NCI-H146 (cell line): ENCODE measurements at places on chromosomes 4 and X.

GRCh38 chrX:134725103-134725690, 66.9 kb upstream of the PLAC1 start:
- no peak for DNase-seq

- no peak for DNase-seq
Observed at GRCh38 chr4:107312366-107312765, 276.3 kb upstream of the DKK2 start.

DNA sequence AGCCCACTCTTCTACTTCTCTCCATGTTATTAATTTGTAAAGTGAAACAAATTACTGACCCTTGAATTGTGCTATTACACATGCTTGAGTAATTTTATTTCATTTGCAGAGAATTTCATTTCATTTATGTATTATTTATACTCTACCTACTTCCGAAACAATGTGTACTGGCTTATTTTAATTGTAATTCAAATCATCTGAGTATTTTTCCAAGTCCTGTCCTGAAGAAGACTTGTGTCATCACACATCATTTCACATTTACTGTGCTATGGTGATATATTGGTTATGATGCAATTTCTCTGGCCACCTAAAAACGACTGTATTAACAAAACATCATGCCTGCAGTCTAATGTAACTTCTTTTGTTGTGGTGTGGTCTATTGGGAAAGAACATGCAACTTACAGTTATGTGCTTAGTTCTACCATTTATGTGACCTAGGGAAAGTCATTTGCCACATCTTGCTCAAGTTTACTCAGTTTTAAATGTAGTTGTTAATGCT, 384.5 kb downstream of the RPA4 start:
- DNase-seq = no peak

GRCh38 chrX:68403522-68403921, 29.8 kb downstream of the OPHN1 start:
- no peak for DNase-seq

GRCh38 chr4:47824840-47825239, 13.0 kb downstream of the CORIN start:
- peak; percentile 62 for DNase-seq

GRCh38 chrX:150871341-150871811, 27.1 kb downstream of the CD99L2 start:
- no peak for DNase-seq

- no peak for DNase-seq
Observed at GRCh38 chr4:124178449-124179021, 534.0 kb downstream of the ANKRD50 start.

DNA sequence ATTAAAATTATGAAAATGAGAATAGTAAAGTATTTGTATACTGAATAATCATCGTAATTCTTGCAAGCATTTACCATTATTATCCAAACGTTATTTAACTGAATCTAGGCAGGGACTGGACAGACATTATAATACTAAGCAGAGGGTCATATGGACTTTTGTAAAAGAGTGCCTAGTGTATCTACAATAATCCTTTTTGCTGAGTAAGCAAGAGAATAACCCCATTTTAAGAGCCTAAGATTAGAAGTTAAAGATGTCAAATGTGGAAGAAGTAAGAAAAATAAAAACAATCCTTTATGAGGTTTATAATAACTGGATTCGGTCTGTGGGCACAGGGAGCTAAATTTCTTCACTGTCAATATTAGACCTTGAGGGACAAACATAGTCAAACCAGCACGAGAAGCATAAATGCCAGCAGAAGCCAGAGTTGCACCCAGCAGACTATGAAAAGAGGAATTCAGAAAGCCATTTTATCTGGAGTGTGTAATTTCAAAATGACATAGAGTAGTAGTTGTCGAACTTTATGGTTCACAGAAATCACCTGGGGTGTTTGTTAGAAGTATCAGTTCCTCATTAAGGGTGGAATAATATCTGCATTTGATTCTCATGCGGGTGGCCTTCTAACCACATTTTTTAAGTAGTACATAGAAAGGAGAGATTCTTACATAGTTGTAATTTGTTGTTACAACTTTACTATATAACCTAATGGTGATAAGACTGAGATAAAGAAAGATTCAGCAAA, 39.7 kb upstream of the DCLK2 start:
- DNase-seq = no peak

GRCh38 chr4:79893456-79893855, 179.6 kb downstream of the ANTXR2 start:
- no peak for DNase-seq

- DNase-seq = no peak
Observed at GRCh38 chr4:76943790-76944189, 5.8 kb upstream of the SEPTIN11 start.

DNA sequence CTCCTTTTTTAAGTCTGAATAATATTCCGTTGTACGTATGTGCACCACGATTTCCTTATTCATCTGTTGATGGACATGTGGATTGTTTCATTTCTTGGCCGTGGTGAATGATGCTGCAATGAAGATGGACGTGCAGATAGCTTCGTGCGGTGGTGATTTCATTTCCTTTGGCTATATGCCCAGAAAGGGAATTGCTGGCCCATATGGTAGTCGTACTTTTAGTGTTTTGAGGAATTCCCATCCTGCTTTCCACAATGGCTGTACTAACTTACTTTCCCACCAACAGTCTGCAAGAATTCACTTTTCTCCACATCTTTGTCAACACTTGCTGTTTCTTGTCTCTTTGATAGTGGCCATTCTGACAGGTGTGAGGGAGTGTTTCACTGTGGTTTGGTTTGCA, 12.8 kb downstream of the ZFP42 start:
- no peak for DNase-seq

DNA sequence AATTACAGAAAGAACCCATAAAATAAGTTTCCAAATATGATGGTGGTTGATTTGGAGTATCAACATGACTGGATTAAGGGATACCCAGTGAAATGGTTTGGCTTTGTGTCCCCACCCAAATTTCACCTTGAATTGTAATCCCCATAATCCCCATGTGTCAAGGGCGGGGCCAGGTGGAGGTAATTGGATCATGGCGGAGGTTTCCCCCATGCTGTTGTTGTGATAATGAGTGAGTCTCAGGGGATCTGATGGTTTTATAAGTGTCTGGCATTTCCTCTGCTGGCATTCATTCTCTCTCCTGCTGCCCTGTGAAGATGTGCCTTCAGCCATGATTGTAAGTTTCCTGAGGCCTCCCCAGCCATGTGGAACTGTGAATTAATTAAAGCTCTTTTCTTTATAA, 39.1 kb downstream of the WDFY3 start:
- no peak for DNase-seq
